Effector CD4-positive, alpha-beta T cell (primary cell): ENCODE measurements at places on chromosomes 5 and 9.
A peak's percentile ranks its signal among the peaks of the same experiment; 100 is the strongest.

GRCh38 chr9:121324316-121324715, 45.7 kb downstream of the STOM start:
- no peak for DNase-seq

- no peak for DNase-seq
These were observed 102.9 kb downstream of the LIFR start for GRCh38 chr5:38453506-38453905.

GRCh38 chr9:13295556-13295955, 16.1 kb upstream of the MPDZ start:
- DNase-seq: no peak

DNA sequence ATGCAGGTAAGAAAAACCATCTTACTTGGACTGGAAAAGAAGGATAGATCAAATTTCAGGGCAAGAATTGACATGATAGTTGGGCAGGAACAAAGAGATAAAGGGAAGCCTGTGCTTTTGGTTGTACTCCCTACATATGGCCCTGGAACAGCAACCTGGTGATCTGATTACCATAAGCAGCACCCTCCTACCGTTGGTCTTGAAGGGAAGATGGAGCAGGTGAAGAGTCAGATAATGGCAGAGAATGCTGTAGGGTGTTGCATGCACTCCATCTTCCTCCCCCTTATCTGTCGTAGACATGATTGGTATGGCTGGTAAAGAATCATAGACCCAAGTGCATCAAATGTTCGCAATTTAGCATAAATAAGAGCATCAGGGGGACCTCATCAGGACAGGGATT, 4.7 kb downstream of the IRGM start:
- no peak for DNase-seq

GRCh38 chr9:86983620-86984259, 36.4 kb upstream of the GAS1 start:
- DNase-seq: no peak

DNA sequence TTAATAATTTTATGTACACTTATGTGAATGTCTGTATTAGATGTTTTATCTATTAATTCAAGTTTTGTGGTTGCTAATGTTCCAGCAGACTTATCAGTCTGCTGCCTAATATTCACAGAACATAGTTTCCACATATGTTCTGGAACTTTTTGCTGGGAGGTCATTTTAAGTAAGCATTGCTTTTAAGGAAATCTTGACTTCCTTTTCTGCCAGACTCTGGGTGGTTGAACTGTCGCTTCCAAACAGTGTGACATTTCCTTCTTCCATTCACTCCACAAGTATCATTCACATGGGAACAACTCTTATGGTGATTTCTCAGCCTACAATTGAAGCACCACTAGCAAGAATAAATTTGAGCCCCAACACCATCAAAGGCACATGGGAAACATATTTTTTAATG, 82.9 kb downstream of the PLCXD3 start:
- no peak for DNase-seq

DNA sequence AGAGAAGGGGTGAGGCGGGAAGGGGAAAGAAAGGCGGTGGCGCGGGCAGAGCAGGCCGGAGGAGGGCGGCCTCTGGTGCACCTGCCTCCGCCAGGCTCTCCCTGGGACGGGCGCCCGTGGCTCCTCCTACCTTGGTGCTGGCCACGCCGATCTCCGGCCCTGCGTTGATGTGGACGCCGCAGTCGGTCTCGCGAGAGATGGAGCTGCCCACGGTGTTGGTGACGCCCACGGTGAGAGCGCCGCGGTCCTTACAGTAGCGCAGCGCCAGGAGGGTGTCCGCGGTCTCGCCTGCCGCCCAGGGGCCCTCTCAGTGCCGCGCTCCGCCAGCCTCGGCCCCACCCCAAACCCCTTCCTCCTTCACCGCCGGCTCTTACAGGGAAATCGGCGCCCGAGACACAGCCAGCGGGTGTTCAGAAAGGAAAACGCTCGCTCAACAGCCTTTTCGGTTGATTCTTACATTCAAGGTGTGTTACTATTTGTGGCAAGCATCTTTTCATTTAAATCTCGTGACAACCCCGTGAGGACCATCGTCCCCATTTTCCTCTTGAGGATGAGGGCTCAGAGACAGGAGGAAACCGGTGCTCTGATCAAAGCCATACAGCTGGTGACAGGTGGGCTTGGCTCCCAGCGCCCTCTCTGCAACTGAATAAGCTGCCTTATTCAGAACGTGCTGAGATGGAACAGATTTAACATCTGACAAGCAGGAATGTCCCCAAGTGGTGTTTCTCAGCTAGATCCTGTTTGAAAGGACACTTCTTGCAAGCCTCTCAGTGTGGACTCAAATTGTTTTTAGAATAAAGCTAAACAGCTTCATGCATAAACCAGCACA, 22.0 kb upstream of the MAPK9 start:
- DNase-seq: peak; percentile 50

GRCh38 chr9:136925414-136926153, 19.0 kb downstream of the FBXW5 start:
- no peak for DNase-seq

- no peak for DNase-seq
These were observed 699.0 kb downstream of the MAT2B start for GRCh38 chr5:164204338-164204946.

DNA sequence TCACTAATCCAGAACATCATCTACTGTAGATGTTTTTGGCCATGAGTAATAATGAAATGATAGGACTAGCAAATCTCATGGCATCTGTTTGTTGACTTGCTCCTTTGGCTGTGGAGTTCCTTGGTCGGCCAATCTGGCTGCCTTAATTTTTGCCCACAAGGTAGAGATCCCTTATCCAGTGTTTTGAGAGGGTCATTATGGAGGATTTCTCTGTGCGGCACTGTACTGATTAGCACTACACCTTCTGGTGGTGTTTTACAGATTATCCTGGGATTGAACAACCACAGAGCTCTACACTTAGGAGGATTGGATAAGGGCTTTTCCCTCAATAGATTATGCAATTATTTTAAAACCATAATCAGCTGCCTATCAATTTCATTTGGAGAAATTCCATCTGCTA, 3.2 kb upstream of the ENHO start:
- DNase-seq: no peak
